Astrocyte (in vitro differentiated cells and primary cell): ENCODE measurements at places on chromosomes 12 and 14.
A peak's percentile ranks its signal among the peaks of the same experiment; 100 is the strongest.

- no peaks in the 10 kb centered on the region for H3K4me1 ChIP-seq
- H3K27ac ChIP-seq: no peak overlapping the region
- H3K4me3 ChIP-seq: no peak overlapping the region
- H3K27me3 ChIP-seq: no peaks in the 10 kb centered on the region
Measured at GRCh38 chr14:36113341-36113740, 63.2 kb downstream of the PTCSC3 start.

DNA sequence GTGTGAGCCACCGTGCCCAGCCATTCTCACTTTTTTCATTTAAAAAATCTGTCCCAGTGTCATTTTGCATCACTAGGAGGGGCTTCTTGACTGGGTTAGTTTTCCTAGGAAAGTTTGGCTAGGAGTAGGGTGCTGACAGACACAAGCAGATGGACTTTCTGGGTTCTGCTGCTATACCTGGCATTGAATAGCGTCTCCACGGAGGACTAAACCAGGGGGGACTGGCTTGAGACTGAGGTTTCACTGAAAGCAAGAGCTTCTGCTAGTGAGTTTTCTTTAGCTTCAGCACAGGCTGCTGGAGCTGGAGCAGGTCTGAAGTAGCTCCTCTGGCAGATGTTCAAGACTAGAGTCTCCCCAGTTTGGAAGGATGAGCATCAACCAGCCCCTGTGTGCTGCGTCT lies 1.4 kb downstream of the SLC10A1 start:
- H3K27me3 ChIP-seq: no peaks in the 10 kb centered on the region
- H3K36me3 ChIP-seq: no peaks in the 10 kb centered on the region
- no peaks in the 10 kb centered on the region for H3K4me1 ChIP-seq
- DNase-seq: no peak
- H3K4me3 ChIP-seq: no peak overlapping the region

DNA sequence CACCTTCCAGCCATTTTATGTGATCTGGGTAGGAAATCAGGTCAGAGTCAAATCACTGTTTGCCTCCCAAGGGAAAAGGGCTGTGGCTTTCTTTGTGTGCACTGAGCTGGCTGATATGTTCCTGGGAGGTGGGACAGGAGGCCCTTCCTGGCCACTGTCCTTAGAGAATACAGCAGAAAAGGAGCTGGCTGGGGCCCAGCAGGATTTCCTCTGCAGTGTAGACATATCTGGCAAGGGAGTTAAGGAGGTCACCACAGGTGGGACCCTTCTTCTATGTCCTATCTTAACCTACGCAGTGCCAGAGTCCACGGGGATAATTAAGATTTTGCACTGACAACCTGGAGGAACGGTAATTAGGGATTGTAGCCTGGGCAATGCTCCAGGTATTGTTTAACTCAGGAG lies 145.3 kb downstream of the NTF3 start:
- DNase-seq: no peak
- no peaks in the 10 kb centered on the region for H3K36me3 ChIP-seq
- H3K4me1 ChIP-seq: no peaks in the 10 kb centered on the region
- H3K27me3 ChIP-seq: no peaks in the 10 kb centered on the region

- H3K27me3 ChIP-seq: peaks cover 2% of the 10 kb centered on the region
- no peaks in the 10 kb centered on the region for H3K4me1 ChIP-seq
- no peak overlapping the region for H3K4me3 ChIP-seq
Measured at GRCh38 chr12:130713581-130713991, 2.5 kb downstream of the RIMBP2 start.

DNA sequence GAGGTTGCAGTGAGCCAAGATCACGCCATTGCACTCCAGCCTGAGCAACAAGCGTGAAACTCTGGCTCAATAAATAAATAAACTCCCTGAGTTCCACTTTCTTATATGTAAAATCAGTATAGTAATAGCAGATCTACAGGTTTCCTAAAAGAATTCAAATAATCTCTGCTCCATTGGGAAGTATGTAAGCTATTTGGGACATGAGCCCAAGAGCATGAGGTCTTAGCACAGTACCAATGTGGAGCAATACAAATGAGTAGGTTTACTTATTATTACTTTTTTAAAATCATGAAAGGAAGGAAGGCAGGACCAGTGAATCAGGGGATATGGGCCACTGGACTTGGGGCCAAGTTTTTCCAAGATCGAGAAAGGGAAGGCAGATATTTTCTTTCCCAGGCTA lies 216.9 kb upstream of the DIO2 start:
- peak; percentile 72 for DNase-seq
- no peaks in the 10 kb centered on the region for H3K27me3 ChIP-seq
- peaks cover 18% of the 10 kb centered on the region for H3K4me1 ChIP-seq
- no peak overlapping the region for H3K4me3 ChIP-seq
- H3K27ac ChIP-seq: no peak overlapping the region

- H3K4me1 ChIP-seq: peaks cover 8% of the 10 kb centered on the region
- DNase-seq: no peak
- H3K27ac ChIP-seq: no peak overlapping the region
- H3K36me3 ChIP-seq: no peaks in the 10 kb centered on the region
- H3K4me3 ChIP-seq: no peak overlapping the region
Measured at GRCh38 chr14:28576523-28576922, 190.1 kb upstream of the FOXG1 start.

DNA sequence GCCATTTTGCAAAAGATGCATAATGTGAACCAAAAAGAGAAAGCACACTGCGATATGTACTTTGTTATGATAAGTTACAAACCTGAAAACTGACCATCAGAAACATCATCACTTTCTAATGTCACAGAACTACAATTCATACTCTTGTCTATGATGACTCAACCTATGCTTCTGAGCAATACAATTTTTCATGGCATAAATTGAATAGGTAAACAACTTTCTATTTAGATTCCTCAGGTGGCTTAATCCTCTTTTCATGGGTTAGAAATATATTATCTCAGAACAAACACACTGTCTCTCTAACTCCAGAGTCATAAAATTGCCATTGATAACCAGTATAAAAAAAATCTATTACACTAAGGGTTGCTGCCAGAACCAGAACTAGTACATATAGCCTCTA lies 1715.0 kb upstream of the FLRT2 start:
- no peaks in the 10 kb centered on the region for H3K36me3 ChIP-seq
- no peak overlapping the region for H3K27ac ChIP-seq
- no peaks in the 10 kb centered on the region for H3K27me3 ChIP-seq
- DNase-seq: no peak

GRCh38 chr12:72093424-72093823 lies 154.8 kb downstream of the TPH2 start:
- H3K27me3 ChIP-seq: peaks cover 3% of the 10 kb centered on the region
- no peaks in the 10 kb centered on the region for H3K4me1 ChIP-seq
- H3K36me3 ChIP-seq: no peaks in the 10 kb centered on the region
- no peak for DNase-seq
- no peak overlapping the region for H3K27ac ChIP-seq

GRCh38 chr12:93146970-93147369 lies 217.9 kb upstream of the EEA1 start:
- H3K36me3 ChIP-seq: no peaks in the 10 kb centered on the region
- H3K27ac ChIP-seq: no peak overlapping the region
- no peak overlapping the region for H3K4me3 ChIP-seq

DNA sequence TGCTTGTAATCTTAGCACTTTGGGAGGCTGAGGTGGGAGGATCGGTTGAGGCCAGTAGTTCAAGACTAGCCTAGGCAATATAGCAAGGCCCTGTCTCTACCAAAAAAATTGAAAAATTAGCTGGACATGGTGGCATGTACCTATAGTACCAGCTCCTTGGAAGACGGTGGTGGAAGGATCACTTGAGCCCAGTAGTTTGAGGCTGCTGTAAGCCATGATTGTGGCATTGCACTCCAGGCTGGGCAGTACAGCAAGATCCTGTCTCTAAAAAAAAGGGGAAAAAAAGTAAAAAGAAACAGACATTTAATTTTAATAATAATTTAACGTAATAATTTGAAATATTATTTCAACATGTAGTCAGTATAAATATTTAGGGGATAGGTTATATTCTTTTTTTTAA lies 16.1 kb downstream of the MON2 start:
- no peaks in the 10 kb centered on the region for H3K4me1 ChIP-seq
- H3K27ac ChIP-seq: no peak overlapping the region
- no peaks in the 10 kb centered on the region for H3K27me3 ChIP-seq
- H3K4me3 ChIP-seq: no peak overlapping the region

DNA sequence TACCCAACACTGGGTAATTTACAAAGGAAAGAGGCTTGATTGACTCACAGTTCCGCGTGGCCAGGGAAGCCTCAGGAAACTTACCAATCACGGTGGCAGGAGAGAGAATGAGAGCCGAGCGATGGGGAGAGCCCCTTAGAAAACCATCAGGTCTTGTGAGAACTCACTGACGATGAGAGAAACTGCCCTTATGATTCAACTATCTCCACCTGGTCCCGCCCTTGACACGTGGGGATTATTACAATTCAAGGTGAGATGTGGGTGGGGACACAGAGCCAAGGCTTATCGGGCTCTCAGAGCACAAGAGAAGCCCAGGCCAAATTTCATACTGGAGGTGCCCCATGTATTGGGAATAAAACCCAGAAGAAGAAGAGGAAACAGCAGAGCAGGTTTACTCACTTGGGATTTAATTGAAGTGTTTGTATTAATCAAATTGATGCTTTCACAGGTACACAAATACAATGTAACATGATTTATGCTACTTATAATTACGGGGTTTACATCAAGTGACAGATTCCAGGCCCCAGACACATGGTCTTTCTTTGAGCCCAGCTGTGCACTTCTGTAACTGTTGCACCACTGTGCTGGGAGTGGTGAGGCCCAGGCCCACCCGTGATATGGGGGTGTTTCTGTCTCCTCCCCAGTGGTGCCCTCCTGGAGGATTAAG lies 8.2 kb upstream of the CCDC85C start:
- H3K27ac ChIP-seq: no peak overlapping the region
- no peaks in the 10 kb centered on the region for H3K27me3 ChIP-seq
- no peak for DNase-seq
- H3K4me1 ChIP-seq: peaks cover 9% of the 10 kb centered on the region

- no peaks in the 10 kb centered on the region for H3K36me3 ChIP-seq
- no peak for DNase-seq
- no peak overlapping the region for H3K4me3 ChIP-seq
- H3K4me1 ChIP-seq: no peaks in the 10 kb centered on the region
- no peak overlapping the region for H3K27ac ChIP-seq
Measured at GRCh38 chr14:94494085-94494484, 15.2 kb downstream of the SERPINA12 start.

- no peak overlapping the region for H3K4me3 ChIP-seq
- no peaks in the 10 kb centered on the region for H3K27me3 ChIP-seq
- H3K27ac ChIP-seq: no peak overlapping the region
- no peaks in the 10 kb centered on the region for H3K4me1 ChIP-seq
Measured at GRCh38 chr14:71451501-71451900, 480.7 kb upstream of the RGS6 start.

DNA sequence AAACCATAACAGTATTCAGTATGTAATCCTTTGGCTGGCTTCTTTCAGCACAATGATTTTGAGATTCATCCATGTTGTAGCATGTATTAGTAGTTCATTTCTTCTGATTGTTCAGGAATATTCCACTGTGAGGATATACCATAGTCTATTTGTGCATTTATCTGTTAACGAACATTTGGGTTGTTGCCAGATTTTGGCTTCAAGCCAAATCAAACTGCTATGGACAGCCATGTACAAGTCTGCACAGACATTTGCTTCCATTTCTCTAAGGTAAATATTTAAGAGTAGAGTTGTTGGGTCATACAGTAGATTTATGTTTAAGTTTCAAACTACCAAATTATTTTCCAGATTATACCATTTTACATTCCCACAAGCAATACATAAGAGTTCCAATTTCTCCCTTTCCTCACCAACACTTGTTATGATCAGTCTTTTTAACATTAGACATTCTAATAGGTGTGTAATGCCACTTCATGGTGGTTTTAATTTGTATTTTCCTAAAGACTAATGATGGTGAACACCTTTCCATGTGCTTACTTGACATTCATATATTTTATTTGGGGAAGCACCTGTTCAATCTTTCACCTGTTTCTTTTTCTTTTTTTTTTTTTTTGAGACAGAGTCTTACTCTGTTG lies 56.6 kb downstream of the ZFYVE21 start:
- H3K27ac ChIP-seq: no peak overlapping the region
- no peaks in the 10 kb centered on the region for H3K4me1 ChIP-seq
- no peak for DNase-seq
- H3K4me3 ChIP-seq: no peak overlapping the region
- H3K27me3 ChIP-seq: no peaks in the 10 kb centered on the region

GRCh38 chr12:45827974-45828373 lies 98.5 kb downstream of the ARID2 start:
- H3K27me3 ChIP-seq: no peaks in the 10 kb centered on the region
- DNase-seq: no peak

GRCh38 chr12:93237235-93237915 lies 140.3 kb upstream of the NUDT4 start:
- no peaks in the 10 kb centered on the region for H3K27me3 ChIP-seq
- no peaks in the 10 kb centered on the region for H3K36me3 ChIP-seq
- DNase-seq: no peak
- no peak overlapping the region for H3K27ac ChIP-seq
- H3K4me3 ChIP-seq: no peak overlapping the region

DNA sequence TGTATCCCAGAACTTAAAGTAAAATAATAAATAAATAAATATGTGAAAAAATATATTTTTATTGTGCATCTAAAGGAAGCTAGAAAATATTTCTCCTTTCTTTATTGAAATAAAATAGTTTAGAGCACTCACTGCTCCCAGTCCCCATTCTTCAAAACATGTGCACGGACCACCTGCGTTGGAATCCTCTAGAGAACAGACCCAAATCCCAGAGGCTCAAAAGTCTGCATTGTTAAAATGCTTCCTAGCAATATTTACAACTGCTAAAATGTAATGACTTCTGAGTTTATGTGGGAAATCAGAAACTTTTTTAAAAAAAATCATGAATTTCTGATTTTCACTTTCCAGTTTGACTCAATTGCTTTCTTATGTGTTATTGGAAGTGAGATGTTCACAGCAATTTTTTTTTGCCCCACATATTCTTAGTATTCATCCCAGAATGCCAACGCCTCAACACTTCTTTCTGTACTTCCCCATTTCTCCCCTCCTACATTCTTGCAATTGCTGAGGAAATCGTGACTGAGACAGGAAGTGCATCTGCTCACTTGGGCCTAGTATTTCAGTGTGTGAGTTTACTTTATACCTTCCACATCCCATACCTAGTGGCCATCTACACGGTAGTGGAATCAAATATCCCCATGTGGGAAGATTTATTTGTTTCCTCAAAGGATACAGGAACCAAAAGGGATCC lies 116.0 kb upstream of the FLRT2 start:
- H3K27me3 ChIP-seq: no peaks in the 10 kb centered on the region
- H3K36me3 ChIP-seq: no peaks in the 10 kb centered on the region
- peaks cover 19% of the 10 kb centered on the region for H3K4me1 ChIP-seq
- DNase-seq: no peak
- H3K4me3 ChIP-seq: no peak overlapping the region
- no peak overlapping the region for H3K27ac ChIP-seq

GRCh38 chr14:92675976-92676375 lies 72.5 kb downstream of the LGMN start:
- H3K27me3 ChIP-seq: no peaks in the 10 kb centered on the region
- H3K4me3 ChIP-seq: no peak overlapping the region
- no peaks in the 10 kb centered on the region for H3K36me3 ChIP-seq

GRCh38 chr12:68229956-68230355 lies 4.3 kb upstream of the IL26 start:
- no peak overlapping the region for H3K4me3 ChIP-seq
- no peak for DNase-seq
- no peaks in the 10 kb centered on the region for H3K36me3 ChIP-seq
- H3K27me3 ChIP-seq: no peaks in the 10 kb centered on the region
- no peak overlapping the region for H3K27ac ChIP-seq

GRCh38 chr14:105205673-105206208 lies 24.6 kb upstream of the NUDT14 start:
- no peak overlapping the region for H3K27ac ChIP-seq
- H3K27me3 ChIP-seq: no peaks in the 10 kb centered on the region
- no peaks in the 10 kb centered on the region for H3K36me3 ChIP-seq
- H3K4me3 ChIP-seq: no peak overlapping the region
- H3K4me1 ChIP-seq: no peaks in the 10 kb centered on the region
